Muscle of arm (tissue), 14 donors: ENCODE measurements at places on chromosomes 11 and 22.

- DNase-seq, result peak; percentile 45
These were observed 16.8 kb downstream of the PRR5L start for GRCh38 chr11:36312611-36313472.

DNA sequence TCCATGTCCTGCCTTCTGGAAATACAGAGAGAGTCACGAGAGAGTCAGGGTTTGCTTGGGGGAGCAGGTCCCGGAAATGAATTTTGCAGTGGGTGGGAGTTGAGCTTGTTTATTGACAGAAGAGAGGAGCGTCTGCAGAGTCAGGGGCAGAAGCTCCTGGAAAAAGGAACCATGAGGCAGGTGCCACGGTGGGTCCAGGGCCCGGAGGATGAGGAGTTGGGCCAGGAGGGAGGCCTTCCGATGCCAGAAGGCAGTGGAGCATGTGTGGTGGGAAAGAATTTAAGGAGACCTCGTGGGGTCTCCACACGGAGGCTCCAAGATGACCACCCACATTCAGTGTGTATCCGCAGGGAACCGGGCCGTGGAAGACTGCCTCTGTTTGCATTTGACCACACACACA is 461.2 kb downstream of the BRD1 start:
- DNase-seq, result no peak

GRCh38 chr11:32255841-32256240 is 165.0 kb downstream of the RCN1 start:
- DNase-seq, result peak; percentile 33

- no peak for DNase-seq
These were observed 5.1 kb downstream of the IL18BP start for GRCh38 chr11:72003776-72004171.

GRCh38 chr11:18091731-18092130 is 14.2 kb downstream of the SAAL1 start:
- no peak for DNase-seq

GRCh38 chr11:126829716-126830115 is 170.9 kb downstream of the KIRREL3 start:
- no peak for DNase-seq
